ENCODE measurements at places on chromosomes 11 and 22. TPM values are rescaled to one million over a fixed set of nuclear protein-coding genes. Genes with fewer than 3 reads are reported as not detected.

The SCN2B gene
- not detected for total RNA-seq

- H3K27me3 ChIP-seq = no peaks in the 10 kb centered on the region
- H3K4me3 ChIP-seq = no peak overlapping the region
- DNase-seq = peak; percentile 46
- H3K36me3 ChIP-seq = no peaks in the 10 kb centered on the region
Measured at GRCh38 chr11:19660076-19660475, 52.6 kb upstream of the NAV2 start.

GRCh38 chr22:18005201-18005926 is 19.0 kb downstream of the MICAL3 start:
- peaks cover 4% of the 10 kb centered on the region for H3K36me3 ChIP-seq
- no peak for DNase-seq
- H3K27ac ChIP-seq = no peak overlapping the region

The CEND1 gene
- 0.21 TPM for total RNA-seq

DNA sequence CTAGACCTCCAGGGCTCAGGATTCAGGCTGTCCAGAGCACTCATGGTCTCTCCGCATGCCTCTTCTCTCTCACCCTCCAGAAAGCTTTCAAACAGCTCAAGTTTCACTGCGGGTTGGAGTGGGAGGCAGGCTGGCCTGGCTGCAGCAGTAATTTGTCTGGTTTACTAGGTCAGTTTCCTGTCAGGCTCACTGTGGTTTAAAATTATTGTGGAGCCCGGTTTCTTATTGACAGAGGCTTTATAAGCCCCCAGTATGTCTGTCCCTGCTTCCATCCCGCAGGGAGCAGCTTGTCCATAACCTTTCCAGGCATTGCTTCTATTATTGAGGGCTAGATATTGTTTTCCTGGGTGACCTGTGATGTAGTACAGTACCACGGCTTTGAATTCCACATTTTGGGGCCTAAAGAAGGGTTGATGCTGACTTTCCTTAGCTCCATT is 235.3 kb upstream of the SORL1-AS1 start:
- DNase-seq = no peak
- no peaks in the 10 kb centered on the region for H3K36me3 ChIP-seq
- H3K4me3 ChIP-seq = no peak overlapping the region
- no peaks in the 10 kb centered on the region for H3K27me3 ChIP-seq

GRCh38 chr22:30210235-30210909 is 36.2 kb downstream of the LIF start:
- H3K4me1 ChIP-seq = peaks cover 82% of the 10 kb centered on the region
- H3K27ac ChIP-seq = peak overlapping the region; percentile 50
- peak; percentile 75 for DNase-seq
- H3K36me3 ChIP-seq = no peaks in the 10 kb centered on the region

The LBHD1 gene
- total RNA-seq = 2.1 TPM

GRCh38 chr22:25627271-25627852 is 62.9 kb downstream of the GRK3 start:
- no peak overlapping the region for H3K27ac ChIP-seq
- H3K36me3 ChIP-seq = no peaks in the 10 kb centered on the region
- DNase-seq = no peak
- peaks cover 7% of the 10 kb centered on the region for H3K4me1 ChIP-seq
- no peaks in the 10 kb centered on the region for H3K27me3 ChIP-seq
- no peak overlapping the region for H3K4me3 ChIP-seq

The LINC01488 gene
- 0.05 TPM for total RNA-seq

DNA sequence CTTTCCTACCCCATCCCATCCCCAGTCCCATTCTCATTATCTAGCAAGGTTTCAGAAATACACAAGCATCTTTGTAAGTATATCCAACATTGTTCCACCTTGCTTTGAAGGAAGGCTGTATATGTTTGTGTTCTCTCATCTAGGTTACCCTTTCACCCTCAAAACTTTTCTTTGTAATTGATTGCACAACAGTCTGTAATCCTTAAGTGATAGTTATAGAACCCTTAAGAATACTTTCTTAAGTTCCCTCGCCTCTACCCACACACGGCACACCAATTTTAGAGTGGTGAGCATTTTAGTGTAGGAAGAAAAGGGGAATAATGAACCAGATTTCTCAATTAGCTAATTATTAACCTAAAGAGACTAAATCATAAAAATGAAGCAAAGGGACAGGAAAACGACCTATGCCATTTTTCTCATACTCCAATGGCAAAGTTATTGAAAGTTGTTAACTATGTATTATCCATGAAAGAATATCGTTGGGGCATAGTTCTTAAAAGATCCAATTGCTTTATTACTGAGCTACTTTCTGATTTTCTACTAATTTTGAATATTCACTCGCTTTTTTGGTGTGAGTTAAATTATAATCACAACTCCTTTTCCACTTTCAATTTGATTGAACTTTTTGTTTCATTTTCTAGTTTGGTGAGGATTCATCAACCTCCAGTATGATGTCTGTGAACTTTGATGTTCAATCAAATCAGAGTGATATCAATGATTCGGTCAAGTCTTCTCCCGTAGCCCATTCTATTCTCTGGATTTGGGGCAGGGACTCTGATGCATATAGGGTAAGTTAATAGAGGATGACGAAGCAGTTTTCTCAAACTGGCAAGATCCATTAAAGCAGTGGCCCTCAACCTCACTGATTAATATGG is 44.9 kb downstream of the TTC17 start:
- no peak overlapping the region for H3K4me3 ChIP-seq
- H3K27me3 ChIP-seq = no peaks in the 10 kb centered on the region
- DNase-seq = no peak
- no peak overlapping the region for H3K27ac ChIP-seq
- H3K4me1 ChIP-seq = no peaks in the 10 kb centered on the region

The BATF2 gene
- not detected for total RNA-seq

DNA sequence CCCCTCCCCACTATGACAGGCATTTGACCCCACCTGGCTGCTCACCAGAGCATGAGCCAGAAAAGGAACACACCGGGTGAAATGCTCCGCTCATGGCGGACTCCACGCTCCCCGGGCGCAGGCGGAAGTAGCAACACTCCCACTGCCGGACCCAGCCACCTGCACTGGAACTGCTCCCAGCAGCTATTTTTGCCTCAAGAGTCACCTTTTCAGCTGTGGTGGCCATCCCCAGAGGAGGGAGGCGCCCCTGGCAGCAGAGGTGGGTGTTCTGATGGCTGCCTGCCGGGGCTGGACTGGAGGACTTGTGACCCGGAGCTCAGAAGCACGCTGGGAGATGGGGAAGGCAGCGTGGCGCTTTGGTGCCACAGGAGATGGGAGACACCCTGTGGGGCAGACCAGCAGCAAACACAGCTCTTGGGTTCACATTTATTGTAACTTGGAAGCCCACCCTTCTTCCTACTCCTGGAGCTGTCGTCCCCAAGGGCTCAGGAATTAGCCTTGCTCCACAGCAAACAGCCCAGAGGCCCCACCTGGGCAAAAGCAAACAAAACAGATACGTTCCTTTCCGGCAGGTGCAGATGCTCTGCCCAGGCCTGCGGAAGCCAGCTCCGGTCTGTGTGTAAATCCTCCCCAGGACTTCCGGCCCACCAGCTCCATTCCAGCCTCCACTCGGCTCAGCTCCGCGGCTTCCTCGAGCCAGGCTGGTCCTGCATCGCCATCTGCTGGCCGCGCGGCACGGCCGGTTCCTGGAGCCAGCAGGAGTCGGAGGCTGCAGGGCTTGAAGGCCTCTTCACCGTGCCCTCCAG is 3.7 kb downstream of the RPS19BP1 start:
- no peak overlapping the region for H3K4me3 ChIP-seq
- no peak overlapping the region for H3K27ac ChIP-seq
- H3K4me1 ChIP-seq = peaks cover 35% of the 10 kb centered on the region
- no peaks in the 10 kb centered on the region for H3K27me3 ChIP-seq

The HEPACAM gene
- not detected for total RNA-seq

DNA sequence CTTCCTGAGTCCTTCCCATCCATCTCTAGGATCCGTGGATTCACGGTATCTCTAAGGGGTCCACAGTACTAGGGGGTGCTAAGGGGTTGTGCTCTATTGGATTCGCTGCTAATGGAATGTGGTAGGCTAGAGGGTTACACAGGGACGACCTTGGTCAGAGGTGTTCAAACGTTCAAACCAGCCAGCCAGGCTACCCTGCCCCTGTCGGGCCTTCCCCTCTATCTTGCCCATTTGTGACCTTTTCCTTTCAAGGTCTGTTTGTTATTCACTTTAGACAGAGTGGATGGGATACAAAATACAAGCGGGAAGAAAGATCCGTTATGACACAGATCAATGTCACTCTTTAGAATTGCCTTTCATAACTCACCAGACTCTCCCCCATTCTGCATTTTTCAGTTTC is 205.8 kb upstream of the TBCEL start:
- H3K27ac ChIP-seq = no peak overlapping the region
- H3K36me3 ChIP-seq = no peaks in the 10 kb centered on the region
- H3K27me3 ChIP-seq = no peaks in the 10 kb centered on the region
- no peak for DNase-seq
- no peak overlapping the region for H3K4me3 ChIP-seq

The OSBP gene
- 30.3 TPM for total RNA-seq

The ADM2 gene
- total RNA-seq = 0.05 TPM

DNA sequence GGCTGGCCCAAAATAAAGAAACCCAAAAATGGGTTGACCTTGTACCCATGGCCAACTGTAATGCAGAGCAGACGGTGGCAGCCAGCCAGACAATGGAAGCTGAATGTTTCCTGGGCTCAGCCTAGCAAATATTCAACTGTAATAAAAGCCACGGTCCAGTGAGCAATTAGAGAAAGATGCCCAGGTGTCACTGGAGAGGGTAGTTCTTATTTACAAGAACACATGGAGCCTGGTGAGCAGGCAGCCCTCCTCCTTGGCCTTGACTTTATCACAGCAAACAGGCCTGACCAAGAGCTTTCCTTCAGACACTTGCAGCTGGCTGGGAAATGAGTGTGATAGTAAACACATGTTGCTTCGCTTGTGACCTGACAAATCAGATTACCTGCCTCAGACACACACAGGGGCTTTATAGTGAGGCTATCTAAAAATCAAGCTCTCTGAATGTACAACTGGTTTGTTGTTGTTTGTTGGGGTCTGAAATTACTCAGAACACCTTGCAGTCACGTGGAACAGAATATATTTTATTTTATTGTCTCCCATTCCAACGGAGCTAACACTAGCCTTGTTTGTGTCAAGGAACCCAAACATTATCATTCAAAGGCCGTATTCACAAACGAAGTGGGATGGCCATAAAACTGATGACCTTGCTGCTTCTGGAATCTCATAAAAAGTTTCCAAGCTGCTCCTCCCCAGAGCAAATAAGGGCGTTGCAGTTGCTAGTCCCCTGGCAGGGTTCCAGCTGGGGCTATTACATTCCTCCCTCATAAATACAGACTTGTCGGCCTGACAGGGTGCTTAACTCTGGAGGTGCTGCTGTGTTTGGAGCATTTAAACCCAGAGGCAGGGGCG is 161.1 kb downstream of the BBOX1 start:
- DNase-seq = peak; percentile 80
- peak overlapping the region; percentile 62 for H3K27ac ChIP-seq
- H3K4me3 ChIP-seq = no peak overlapping the region
- no peaks in the 10 kb centered on the region for H3K27me3 ChIP-seq
- peaks cover 45% of the 10 kb centered on the region for H3K4me1 ChIP-seq

GRCh38 chr11:96781082-96781481 is 391.3 kb downstream of the JRKL start:
- no peak overlapping the region for H3K27ac ChIP-seq
- H3K36me3 ChIP-seq = no peaks in the 10 kb centered on the region
- DNase-seq = no peak

The DDI1 gene
- total RNA-seq = not detected

The JRKL gene
- total RNA-seq = 3.8 TPM

The RIMBP3B gene
- total RNA-seq = 0.89 TPM

DNA sequence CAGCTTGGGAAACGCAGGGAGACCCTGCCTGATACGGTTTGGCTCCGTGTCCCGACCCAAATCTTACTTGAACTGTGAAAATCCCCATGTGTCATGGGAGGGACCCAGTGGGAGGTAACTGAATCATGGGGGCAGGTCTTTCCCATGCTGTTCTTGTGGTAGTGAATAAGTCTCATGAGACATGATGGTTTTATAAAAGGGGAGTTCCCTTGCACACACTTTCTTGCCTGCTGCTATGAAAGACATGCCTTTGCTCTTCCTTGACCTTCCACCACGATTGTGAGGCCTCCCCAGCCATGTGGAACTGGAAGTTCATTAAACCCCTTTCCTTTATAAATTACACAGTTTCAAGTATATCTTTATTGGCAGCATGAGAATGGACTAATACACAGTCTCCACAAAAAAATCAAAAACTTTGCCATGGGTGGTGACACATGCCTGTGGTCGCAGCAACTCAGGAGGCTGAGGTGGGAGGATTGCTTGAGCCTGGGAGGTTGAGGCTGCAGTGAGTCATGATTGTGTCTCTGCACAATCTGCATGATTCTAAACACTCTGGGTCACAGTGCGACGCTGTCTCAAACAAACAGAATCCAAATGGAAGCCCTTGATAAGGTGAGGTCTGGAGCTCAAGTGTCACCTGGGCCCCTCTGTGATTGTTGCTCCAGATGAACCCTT is 34.9 kb downstream of the SYN3 start:
- peaks cover 6% of the 10 kb centered on the region for H3K27me3 ChIP-seq
- DNase-seq = no peak
- H3K4me3 ChIP-seq = no peak overlapping the region
- H3K27ac ChIP-seq = no peak overlapping the region
- no peaks in the 10 kb centered on the region for H3K4me1 ChIP-seq

- no peaks in the 10 kb centered on the region for H3K27me3 ChIP-seq
- no peak for DNase-seq
- no peak overlapping the region for H3K4me3 ChIP-seq
- H3K36me3 ChIP-seq = no peaks in the 10 kb centered on the region
- H3K4me1 ChIP-seq = no peaks in the 10 kb centered on the region
Measured at GRCh38 chr11:75118577-75118976, 21.9 kb upstream of the OR2AT4 start.

DNA sequence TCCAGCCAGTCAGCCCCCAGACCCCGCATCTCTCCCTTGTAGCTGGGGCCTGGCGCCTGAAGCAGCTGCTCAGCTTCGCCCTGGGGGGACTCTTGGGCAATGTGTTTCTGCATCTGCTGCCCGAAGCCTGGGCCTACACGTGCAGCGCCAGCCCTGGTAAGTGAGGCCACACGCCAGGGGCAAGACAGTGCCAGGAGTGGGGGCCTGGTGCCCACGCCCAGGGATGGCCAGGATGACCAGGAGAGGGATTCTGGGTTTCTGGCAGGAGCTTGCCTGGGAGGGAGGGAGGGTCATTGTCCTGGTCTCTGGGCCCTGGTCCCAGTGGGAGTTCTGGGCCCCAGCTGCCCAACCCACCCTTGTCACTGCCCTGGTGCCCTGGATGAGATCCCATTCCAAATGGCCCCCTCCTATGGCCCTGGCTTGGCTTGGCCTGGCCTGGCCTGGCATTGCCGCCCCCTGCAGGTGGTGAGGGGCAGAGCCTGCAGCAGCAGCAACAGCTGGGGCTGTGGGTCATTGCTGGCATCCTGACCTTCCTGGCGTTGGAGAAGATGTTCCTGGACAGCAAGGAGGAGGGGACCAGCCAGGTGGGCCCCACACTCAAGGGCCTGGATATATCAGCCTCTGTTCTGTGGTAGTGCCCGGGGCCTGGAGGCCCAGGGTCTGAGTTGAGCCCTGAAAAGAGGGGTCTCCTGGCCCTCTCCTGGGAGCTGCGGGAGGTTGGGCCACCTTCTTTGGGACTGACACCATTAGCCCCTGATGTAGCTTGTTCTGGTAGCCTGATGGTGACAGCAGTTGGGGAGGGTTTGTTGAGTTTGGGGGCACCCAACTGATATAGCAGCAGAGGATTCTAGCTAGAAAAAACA is 3.7 kb downstream of the SLC39A13 start:
- H3K27ac ChIP-seq = no peak overlapping the region
- H3K4me1 ChIP-seq = peaks cover 46% of the 10 kb centered on the region
- DNase-seq = peak; percentile 70
- H3K4me3 ChIP-seq = no peak overlapping the region
- no peaks in the 10 kb centered on the region for H3K27me3 ChIP-seq

The CRYBB2 gene
- not detected for total RNA-seq

Data from SJSA1 (cell line).